ENCODE measurements at places on chromosomes 7 and 10.

GRCh38 chr7:120915314-120916105 lies 35.1 kb upstream of the ING3 start:
- no peak for DNase-seq

GRCh38 chr10:71015674-71016073 lies 127.3 kb upstream of the PCBD1 start:
- DNase-seq = no peak

GRCh38 chr7:156169474-156170370 lies 357.5 kb upstream of the SHH start:
- peak; percentile 33 for DNase-seq

- DNase-seq = no peak
These were observed 3.5 kb downstream of the FAM180A start for GRCh38 chr7:135744938-135745702.

DNA sequence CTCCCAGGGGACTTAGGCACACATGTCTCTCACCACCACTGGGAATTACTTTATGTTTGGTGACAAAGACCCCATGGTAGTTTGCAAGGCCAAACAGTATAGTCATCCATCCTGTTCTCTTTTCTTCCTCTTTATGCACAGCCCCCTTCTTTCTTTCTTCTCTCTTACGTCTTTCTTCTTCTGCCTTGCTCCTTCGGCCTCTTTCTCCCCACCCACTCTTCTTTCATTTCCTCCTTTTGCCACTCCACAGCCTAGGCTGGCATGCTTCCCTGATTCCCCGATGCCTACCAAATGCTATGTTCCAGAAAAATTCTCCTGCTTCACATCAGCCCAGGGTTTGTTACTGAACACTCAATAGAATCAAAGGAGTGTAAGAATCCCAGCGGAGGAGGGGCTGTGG lies 62.4 kb upstream of the MKLN1 start:
- DNase-seq = peak; percentile 8

- no peak for DNase-seq
These were observed 323.9 kb downstream of the GATA3 start for GRCh38 chr10:8378198-8378983.

DNA sequence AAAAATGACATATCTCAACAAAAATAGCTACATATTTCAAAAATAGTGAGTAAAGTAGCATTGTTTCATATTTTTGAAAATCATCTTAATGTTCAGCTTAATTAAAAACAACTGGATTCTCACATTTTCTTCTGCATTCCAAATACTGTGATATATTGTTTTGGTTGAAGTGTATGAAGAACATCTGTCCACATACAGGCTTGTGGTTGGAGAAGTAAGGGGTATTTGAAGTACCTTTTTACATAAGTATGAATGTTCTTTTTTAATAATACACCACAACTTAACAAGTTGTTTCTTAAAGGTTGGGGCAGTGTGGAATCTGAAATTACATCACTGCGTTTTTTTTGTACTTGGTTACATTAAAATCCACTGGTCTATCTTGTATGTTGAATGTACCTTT lies 442.5 kb downstream of the KIF20B start:
- no peak for DNase-seq

- no peak for DNase-seq
These were observed 3.2 kb upstream of the PPP1R3A start for GRCh38 chr7:113922049-113922448.

DNA sequence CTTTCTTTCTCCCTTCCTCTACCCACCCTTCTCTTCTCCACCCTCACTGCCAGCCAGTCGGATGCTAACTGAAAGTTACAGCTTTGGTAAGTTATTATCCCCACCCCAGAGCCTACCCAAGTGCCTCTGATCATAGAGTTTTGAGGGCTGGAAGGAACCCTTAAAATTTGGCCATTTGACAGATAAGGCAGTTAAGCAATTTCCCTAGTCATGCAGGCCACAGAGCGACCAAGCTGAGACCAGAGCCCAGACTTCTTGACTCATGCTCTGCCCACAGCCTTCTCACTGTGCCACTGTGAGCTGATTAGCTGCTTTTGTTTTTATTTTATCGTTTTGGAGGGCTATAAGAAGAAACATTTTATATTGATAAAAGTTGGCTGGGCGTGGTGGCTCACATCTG lies 17.2 kb downstream of the SAP25 start:
- DNase-seq = no peak

DNA sequence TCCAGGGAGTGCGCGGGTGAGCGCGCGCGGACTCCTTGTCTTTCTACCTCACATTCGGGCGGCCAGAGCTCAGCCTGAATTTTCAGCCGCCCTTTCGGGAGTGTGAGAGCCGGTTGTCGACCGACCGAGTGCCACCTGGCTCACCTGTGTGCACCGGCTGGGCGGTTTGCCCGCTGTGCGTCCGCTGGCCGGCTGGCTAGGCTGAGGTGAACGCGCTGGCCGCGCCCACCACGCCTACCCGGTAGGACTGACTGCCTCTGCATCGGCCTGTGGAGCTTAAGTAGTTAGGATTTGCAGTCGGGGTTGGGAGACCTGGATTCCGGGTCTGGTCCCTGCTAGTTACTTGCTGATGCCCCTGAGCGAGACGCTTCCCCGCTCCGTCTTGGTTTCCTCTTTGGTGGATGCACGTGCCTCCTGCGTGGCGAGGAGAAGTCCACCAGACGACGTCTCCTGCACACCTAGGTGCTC lies 553 bp downstream of the TSPAN15 start:
- peak; percentile 90 for DNase-seq

DNA sequence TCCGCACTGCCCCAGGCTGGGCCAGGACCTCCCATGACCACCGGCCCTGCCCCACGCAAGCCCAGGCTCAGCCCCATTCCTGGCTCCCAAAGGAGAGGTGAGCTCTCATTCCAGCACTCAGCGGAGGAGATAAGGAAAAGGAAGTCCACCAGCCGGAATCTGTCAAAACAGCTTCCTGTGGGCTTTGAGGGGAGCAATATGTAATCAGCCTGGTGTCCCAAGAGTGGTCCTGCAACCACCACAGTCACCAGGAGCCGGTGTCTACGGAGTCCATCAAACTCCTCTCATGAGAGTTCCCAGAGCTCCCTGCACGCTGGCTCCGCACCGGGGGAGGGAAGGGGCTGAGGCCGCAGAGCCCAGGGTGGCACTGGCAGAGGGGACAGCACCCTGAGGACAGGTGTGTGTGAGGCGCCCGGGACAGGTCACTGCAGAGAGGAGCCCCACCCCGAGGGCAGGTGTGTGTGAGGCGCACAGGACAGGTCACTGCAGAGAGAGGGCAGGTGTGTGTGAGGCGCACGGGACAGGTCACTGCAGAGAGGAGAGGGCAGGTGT lies 57.9 kb downstream of the STK32C start:
- no peak for DNase-seq

DNA sequence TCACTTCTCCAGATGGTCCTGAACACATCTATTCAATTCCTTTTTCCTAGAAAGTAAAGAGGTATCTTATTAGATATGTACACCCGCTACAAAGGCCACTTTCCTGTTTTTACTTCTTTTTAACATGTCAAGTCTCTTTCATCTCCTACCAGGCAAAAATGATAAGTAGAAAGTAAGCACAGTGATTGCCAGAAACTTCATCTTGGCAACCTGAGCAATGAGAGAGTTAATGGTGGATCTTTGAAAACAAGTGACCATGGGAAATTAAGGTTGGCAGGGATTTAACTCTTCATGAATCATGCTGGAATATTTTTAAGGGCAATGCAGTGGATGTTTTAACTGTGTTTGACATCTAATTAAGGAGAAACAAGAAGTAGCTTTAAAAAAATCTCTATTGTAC lies 2.7 kb downstream of the SEMA3A start:
- no peak for DNase-seq

DNA sequence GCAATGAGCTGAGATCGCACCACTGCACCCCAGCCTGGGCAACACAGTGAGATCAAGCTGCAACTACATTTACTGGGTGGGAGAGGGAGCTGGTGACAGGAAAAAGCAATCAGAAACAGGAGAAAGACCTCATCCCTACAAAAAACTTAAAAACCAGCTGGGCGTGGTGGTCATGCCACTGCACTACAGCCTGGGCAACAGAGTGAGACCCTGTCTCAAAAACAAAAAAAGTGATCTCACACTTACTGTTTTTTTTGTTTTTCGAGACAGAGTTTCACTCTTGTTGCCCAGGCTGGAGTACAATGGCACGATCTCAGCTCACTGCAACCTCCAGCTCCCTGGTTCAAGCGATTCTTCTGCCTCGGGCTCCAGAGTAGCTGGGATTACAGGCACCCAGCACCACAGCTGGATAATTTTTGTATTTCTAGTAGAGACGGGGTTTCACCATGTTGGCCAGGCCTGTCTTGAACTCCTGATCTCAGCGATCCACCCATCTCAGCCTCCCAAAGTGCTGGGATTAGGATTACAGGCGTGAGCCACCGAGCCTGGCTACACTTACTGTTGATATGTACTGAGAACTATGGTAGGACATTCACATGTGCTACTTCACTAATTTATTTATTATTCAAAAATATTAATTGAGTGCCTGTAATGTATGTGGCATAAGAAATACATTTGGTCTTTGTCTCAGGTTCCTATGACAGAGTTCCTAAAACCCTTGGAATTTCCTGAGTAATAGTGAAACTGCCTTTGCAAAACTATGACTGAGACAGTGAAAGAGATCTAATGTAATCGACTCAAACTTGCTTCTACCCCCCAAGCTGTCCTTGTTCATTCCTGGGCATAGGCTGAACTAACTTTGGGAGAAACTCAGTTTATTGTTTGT lies 27.7 kb upstream of the NRBF2 start:
- DNase-seq = no peak

Data from mucosa of descending colon (tissue), 3 donors.